ENCODE measurements at places on chromosomes 1 and 21.

DNA sequence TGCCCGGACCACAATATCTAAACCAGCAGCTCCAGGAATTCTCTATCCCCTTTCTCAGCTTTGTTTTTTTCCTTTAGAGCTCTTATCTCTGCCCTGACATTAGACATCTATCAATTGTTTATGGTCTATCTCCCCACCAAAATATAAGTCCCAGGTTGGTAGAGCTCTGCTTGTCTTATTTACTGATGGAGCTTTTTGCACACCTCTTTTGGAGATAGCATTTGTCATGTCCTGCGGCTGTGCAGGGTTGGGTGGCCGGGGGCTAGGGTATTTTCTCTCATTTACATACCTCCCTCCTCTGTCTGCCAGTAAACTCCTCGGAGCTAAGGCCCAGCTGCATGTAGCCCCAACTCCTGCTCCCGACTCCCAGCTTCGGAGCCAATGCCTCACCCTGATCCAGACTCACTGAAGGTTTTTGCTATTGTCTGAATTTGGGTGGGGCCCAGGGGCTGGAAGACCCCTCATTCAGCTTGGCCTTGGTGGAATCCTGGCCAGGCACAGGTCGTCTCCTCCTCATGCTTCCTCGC is 11.1 kb upstream of the PDE9A start:
- no peak for DNase-seq

- DNase-seq, result no peak
Measured at GRCh38 chr1:170661646-170662411, 2.1 kb upstream of the PRRX1 start.

- DNase-seq, result no peak
Measured at GRCh38 chr1:187460093-187460492, 631.3 kb downstream of the PLA2G4A start.

DNA sequence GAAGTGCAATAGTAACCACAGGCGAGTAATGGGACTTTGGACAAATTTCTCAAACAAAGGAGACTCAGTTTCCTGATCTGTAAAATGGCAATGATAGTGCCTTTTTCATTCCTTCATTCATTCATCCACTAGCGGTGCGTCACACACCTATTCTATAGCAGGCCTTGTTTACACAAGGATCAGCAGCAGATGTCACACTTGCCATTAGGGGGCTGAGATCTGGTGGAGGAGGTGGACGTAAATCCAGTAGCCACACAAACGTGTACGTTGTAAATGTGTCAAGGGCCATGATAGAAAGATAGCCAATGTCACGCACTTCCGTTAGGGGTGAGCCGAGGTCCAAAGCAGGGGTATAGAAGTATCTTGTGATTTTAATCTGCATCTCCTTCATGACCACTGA is 34.2 kb downstream of the SERINC2 start:
- DNase-seq, result no peak

DNA sequence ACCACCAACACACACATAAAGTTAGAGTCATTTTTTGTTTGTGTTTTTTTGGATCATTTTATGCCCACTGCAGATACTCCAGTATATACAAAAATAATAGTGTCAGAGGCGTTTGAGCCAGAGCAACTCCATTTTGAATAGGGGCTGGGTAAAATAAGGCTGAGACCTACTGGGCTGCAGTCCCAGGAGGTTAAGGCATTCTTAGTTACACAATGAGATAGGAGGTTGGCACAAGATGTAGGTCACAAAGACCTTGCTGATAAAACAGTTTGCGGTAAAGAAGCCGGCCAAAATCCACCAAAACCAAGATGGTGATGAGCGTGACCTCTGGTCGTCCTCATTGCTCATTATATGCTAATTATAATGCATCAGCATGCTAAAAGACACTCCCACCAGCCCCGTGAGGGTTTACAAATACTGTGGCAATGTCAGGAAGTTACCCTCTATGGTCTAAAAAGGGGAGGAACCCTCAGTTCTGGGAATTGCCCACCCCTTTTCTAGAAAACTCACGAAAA is 40.6 kb downstream of the GJA5 start:
- DNase-seq, result no peak

DNA sequence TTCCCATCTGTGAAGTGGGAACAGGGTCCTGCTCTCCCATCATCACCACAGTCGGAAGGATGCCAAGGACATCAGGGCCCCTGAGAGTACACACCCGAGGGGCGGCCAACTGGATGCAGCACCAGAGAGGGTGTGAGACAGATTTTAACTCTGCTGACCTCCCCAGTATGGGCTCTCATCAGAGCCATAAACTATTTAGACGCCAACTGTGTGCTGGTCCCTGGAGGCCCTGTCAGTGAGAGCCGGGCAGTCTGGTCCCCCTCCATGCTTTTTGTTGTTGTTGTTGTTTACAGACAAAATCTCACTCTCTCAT is 1.7 kb downstream of the FGR start:
- DNase-seq, result no peak

DNA sequence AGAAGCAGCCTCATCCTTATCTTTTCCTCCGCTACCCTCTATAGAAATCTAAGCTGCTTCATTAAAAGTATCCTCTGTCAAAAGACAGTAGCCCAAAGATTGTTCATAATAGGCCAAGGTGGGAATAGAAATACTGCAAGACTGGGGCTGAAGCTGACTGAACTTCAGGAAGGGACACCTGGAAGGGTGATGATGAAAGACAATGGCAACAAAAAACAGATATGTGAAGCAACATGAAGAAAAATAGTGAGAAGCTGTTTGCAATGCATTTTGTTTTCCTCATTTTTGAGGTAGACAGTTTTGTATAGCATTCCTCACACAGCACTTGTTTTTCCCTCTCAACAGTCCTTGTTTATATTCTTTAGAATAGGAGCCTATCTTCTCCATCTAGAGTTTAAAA is 16.9 kb downstream of the DCAF8 start:
- DNase-seq, result no peak

DNA sequence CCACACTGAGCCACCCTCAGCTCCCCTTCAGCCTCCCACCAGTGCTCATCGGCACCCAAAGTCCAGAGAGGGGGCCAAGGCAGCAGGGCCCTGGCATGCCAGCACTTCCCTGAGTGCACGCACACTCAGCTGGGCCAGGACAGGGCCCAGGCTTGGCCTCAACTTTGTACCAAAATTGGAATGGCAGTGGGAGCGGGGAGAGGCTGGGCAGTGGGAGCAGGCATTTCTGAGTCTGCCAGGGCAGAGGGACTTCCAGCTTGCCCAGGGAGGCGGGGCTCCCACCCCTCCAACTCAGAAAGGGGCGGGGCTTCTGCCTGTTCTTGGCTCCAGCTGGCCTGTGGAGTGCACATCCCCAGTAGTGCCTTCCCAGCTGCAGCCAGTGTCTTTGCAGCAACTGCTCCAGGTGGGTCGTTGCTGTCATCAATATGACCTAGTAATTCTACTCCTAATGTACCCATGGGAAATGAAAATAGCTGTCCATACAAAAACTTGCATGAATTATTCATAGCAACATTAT is 10.3 kb upstream of the SNX7 start:
- DNase-seq, result no peak

- DNase-seq, result no peak
Measured at GRCh38 chr1:197392541-197392940, 124.5 kb downstream of the CRB1 start.

All from NCI-H1436 (cell line).